ENCODE measurements at places on chromosomes 13 and 19. TPM values are rescaled to one million over a fixed set of nuclear protein-coding genes. Genes with fewer than 3 reads are reported as not detected.

MUC16 gene
- polyA plus RNA-seq, result not detected

PCP2 gene
- polyA plus RNA-seq, result not detected

CPT1C gene
- not detected for polyA plus RNA-seq

NANOS3 gene
- polyA plus RNA-seq, result not detected

PABPC3 gene
- 0.10 TPM for polyA plus RNA-seq

PSG2 gene
- not detected for polyA plus RNA-seq

TGFBR3L gene
- polyA plus RNA-seq, result not detected

KASH5 gene
- not detected for polyA plus RNA-seq

CATSPERD gene
- polyA plus RNA-seq, result not detected

IFI30 gene
- 473 TPM for polyA plus RNA-seq

CGB3 gene
- not detected for polyA plus RNA-seq

SBSN gene
- not detected for polyA plus RNA-seq

GPI gene
- polyA plus RNA-seq, result 139 TPM

DACH1 gene
- polyA plus RNA-seq, result not detected

PSG6 gene
- polyA plus RNA-seq, result not detected

SPTBN4 gene
- polyA plus RNA-seq, result not detected

TICAM1 gene
- polyA plus RNA-seq, result 23.3 TPM

PSPN gene
- 0.65 TPM for polyA plus RNA-seq

CD70 gene
- polyA plus RNA-seq, result 28.4 TPM

KRTDAP gene
- polyA plus RNA-seq, result not detected

DCT gene
- not detected for polyA plus RNA-seq

KANK2 gene
- polyA plus RNA-seq, result not detected

BRCA2 gene
- 6.5 TPM for polyA plus RNA-seq

TEX29 gene
- not detected for polyA plus RNA-seq

MEF2B gene
- polyA plus RNA-seq, result 1.8 TPM

FBN3 gene
- not detected for polyA plus RNA-seq

EVI5L gene
- 3.2 TPM for polyA plus RNA-seq

GRK1 gene
- polyA plus RNA-seq, result not detected

TEX101 gene
- polyA plus RNA-seq, result not detected

ZSCAN4 gene
- not detected for polyA plus RNA-seq

RYR1 gene
- polyA plus RNA-seq, result 0.03 TPM

IL12RB1 gene
- 9.8 TPM for polyA plus RNA-seq

FFAR2 gene
- polyA plus RNA-seq, result not detected

DZIP1 gene
- not detected for polyA plus RNA-seq

ASF1B gene
- polyA plus RNA-seq, result 1.9 TPM

FBXW9 gene
- polyA plus RNA-seq, result 5.1 TPM

KIR2DL1 gene
- polyA plus RNA-seq, result 0.36 TPM

UTP14C gene
- 1.9 TPM for polyA plus RNA-seq

CCDC169 gene
- not detected for polyA plus RNA-seq

SERP2 gene
- polyA plus RNA-seq, result not detected

CD22 gene
- 494 TPM for polyA plus RNA-seq

OR7D2 gene
- polyA plus RNA-seq, result 0.43 TPM

DYRK1B gene
- polyA plus RNA-seq, result 16.9 TPM

ZNF226 gene
- polyA plus RNA-seq, result 24.2 TPM

ALG11 gene
- polyA plus RNA-seq, result 25.7 TPM

RFPL4A gene
- polyA plus RNA-seq, result not detected

ERICH4 gene
- not detected for polyA plus RNA-seq

CACNG8 gene
- not detected for polyA plus RNA-seq

CRLF1 gene
- 0.38 TPM for polyA plus RNA-seq

KIR2DL3 gene
- 0.59 TPM for polyA plus RNA-seq

PRDX2 gene
- polyA plus RNA-seq, result 195 TPM

ZNF211 gene
- polyA plus RNA-seq, result 17.8 TPM

CBARP gene
- polyA plus RNA-seq, result not detected

ZNF766 gene
- polyA plus RNA-seq, result 54.8 TPM

C13orf42 gene
- not detected for polyA plus RNA-seq

CCDC8 gene
- not detected for polyA plus RNA-seq

KL gene
- not detected for polyA plus RNA-seq

CEACAM16 gene
- not detected for polyA plus RNA-seq

ZFP14 gene
- polyA plus RNA-seq, result 5.0 TPM
